Psoas muscle (tissue), 8 donors: ENCODE measurements at places on chromosomes 2 and 18. TPM values are rescaled to one million over a fixed set of nuclear protein-coding genes. Genes with fewer than 3 reads are reported as not detected.

Gene GBX2
- not detected for polyA plus RNA-seq

- DNase-seq = no peak
Observed at GRCh38 chr2:41379496-41380221, 668.2 kb upstream of the PKDCC start.

Gene SETBP1
- polyA plus RNA-seq = 4.8 TPM

DNA sequence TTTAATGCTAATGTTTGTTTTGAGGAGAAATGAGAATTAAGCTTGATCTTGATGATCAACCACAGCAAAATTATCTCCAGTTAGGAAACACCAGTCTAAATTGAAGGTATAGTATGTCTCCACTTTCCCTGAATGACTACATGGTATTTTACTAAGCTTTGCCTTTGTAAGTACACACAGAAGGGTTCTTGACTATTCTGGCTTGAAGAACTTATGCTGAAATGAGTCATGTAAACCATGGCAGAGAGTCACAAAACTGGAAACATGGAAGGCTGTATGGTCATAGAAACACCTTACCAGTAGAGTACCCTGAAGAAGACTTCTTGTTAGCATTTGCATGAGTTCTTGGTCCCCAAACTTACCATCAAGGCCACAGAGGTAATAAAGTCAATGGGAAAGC lies 250.5 kb downstream of the SLC8A1 start:
- DNase-seq = no peak

DNA sequence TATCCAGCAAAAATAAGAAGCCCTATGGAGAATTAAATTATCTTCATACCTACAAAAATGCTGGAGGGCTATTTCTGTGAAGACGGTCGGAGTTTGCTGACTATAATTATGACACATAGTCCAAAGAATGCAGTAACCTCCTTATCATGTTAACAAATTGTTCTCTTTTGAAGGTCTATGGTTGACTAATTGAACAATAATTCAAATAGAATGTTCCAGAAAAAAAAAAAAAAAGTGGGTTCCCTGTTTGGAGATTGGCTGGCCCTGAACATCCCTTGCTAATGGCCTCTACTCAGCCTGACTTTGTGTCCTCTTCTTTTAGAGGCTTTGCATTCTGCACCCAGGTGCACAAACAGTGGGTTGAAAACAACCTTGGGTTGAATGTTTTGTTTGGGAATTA lies 82.8 kb upstream of the CCBE1 start:
- DNase-seq = no peak

GRCh38 chr18:26547646-26548414 lies 523 bp downstream of the KCTD1 start:
- DNase-seq = peak; percentile 73

Gene TXNDC2
- polyA plus RNA-seq = 0.04 TPM

DNA sequence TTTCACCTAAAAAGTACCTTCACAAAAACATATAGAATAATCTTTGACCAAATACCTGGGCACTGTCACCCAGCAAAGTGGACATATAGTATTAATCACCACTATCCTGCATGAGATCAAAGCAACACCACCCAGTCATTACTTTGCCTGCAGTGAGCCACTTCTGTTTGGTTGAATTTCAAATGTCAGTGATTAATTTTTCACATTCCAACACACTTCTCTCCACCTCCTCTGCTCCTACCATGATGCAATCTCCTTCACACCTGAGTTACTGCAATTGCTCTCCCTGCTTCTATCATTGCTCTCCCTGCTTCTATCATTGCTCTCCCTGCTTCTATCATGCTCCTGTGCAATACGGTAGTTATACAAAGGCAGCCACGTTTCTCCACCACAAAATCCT lies 106.1 kb upstream of the NETO1 start:
- no peak for DNase-seq

Gene ITM2C
- 9.1 TPM for polyA plus RNA-seq

DNA sequence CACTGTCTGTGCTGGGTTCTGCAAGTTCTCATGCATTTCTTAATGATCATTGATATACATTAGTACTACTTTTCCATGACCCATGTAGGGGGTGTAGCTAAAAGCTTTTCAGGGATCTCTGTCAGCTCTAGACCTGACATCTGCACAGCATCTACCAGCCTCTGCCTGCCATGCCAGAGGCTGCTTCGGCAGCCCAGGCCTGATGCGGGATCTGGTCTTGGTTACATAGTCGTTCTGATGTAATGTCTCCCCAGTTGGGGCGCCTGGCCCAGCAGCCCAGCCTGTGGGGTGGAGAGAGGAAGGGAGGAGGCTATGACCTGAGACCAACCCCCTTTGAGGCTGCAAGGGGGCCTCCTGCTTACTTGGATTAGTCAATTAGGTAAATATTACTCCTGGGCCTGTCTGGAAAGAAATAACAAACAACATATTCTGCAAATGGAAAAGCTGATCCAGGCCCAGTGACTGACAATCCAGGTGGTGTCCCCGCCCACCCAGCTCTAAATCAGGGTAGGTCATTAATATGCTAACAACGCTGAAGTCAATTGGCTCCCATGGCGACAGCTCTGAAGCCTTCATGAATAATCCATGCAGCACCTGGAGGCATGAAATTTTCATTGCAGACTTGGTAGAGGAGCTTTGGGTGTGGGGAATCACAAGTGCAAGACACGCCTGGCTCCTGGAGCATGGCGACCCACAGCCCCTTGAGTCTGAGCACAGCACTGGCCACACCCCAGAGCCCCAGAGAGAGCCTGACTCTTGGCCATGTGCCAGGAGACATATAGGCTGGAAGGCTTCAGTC lies 575.3 kb downstream of the CMPK2 start:
- no peak for DNase-seq

Gene LHCGR
- polyA plus RNA-seq = 0.03 TPM

- DNase-seq = no peak
Observed at GRCh38 chr2:108118996-108119395, 120.8 kb upstream of the SULT1C3 start.

Gene ACADL
- 6.7 TPM for polyA plus RNA-seq

DNA sequence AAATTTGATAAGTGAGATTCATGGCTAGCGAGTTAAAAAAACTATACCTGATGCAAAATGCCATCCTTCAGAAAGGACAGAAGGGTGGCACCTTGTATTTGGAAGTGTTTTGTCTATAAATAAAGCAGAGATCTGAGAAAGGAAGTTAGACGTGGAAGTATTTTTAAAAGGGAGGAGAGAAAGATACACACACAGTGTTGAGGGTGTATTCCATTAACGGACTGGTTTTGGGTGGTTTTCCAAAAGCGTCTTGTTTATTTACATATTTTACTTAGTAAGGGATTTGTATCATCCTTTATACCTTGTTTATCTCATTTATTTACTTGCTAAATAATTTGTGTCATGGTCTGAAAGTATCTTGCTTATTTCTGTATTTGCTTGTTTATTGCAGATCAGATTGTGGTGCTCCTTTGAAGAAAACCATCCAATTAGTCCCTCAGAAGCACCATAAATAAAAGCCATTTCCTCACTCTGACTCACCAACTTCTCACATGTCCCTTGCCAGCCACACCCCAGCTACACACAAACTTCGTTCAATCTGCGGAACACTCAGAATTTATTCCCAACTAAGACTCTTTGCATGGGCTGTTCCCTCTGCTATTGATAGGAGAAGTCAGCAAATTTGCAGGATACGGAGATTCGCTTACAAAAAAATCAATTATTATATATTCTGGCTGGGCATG lies 90.8 kb downstream of the FAM124B start:
- no peak for DNase-seq

DNA sequence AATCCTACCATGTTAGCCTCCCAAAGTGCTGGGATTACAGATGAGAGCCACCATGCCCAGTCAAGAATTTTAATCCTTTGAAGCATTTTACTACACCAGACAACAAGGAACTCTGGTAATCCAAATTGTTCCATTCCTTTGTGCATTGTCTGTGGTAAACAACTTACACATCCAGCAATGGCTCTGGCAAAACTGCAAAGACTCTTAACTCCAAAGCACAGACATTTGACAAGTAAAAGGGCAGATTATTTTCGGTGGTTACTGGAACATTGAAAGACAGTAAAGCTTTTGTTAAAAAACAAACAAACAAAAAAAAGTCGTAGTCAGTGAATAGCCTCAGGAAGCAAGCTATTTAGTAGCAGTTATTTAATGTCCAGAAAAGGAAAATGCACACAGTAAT lies 33.2 kb upstream of the RMND5A start:
- DNase-seq = no peak

Gene RAX
- not detected for polyA plus RNA-seq

GRCh38 chr2:142967060-142967459 lies 89.6 kb downstream of the KYNU start:
- no peak for DNase-seq

Gene CHMP3
- polyA plus RNA-seq = 99.8 TPM

DNA sequence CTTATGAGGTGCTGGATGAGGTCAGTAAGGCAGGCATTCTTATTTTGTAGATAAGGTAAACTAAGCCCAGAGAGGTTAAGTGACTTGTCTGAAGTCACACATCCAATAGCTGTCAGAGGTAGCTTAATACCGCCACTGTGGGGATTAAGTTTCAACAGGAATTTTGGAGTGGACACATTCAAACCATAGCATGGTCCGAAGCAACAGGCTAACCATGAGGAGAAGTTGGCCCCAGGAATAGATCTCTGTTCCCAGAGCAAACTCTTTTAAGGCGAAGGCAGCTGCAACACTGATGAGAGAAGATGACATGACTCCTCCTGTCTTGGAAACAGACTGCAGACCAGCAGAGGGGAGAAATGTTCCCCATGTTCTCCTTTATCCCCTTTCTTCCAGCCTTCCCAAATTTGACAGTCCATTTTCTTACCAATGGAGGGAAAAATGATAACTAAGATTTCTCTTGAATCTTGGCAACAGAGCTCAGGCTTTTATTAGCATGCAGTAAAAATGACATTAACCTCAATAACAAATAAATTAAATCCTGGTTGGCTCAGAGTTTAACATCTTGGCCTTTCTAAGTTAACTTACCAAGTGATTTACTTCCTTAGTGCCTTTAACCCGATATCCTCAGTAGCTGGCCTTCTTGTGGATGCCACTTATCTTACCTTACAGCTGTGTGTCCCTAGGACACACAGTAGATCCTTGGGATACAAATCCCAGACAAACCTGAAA lies 67.9 kb upstream of the STPG4 start:
- DNase-seq = no peak

DNA sequence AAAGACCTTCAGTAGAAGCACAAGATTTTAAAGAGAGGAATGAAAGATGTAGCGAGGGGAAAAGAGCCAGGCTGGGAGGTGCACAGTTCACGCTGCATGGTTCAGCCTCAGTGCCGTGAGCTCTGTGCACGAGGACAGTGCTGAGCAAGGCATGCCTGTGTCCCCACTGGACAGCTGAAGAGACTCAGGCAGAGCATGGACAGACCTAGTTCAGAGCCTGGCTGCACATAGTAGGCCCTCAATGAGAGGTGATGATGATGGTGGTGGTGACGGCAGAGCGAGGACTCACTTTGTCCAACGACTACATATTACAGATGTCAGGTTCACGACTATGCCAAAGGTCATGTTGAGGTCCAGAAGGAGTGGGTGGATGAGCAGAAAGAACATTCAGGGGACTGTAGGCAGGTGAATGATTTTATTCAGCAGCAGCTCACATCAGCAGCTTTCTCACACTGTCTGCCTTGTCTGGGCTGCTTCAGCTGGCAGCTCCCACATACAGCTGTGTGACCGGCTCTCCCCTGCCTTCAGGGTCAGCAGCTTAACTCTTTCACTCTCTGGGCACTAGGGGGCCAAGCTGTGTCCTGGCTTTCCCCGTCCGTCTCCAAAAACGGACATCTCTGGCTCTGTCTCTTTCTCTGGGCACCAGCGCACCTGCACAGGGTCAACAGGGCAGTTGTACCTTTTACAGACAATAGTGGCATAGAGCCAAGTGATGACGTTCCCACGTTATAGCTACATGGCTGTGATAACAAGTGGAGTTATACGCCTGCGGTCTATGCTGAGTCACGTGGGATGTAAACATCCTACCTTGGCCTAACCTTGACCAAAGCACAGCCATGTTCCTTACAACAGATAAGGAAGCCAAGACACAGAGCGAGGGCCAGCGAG lies 128.8 kb upstream of the MSH6 start:
- no peak for DNase-seq

GRCh38 chr18:37429791-37430190 lies 135.8 kb downstream of the CELF4 start:
- no peak for DNase-seq

GRCh38 chr18:59123588-59124369 lies 15.9 kb upstream of the SEC11C start:
- no peak for DNase-seq

DNA sequence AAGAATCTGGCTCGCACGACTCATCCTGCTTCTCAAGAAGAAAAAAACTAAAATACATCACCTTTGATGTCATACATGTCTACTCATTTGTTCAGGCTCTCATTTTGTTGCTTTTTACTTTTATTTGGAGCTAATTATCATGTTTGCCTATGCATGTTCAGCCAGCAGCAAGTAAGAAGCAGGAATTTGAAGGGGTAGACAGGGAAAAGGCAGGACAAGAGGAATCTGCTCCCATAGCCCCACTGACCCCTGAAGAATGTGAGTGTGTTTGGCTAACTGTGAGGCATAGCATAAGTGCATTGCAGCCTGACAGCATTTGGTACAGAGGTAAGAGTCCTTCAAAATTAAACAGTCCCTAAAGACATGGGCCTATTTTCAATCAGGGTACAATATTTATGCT lies 72.7 kb downstream of the NYAP2 start:
- DNase-seq = no peak

- DNase-seq = no peak
Observed at GRCh38 chr18:25326361-25326952, 25.5 kb downstream of the ZNF521 start.

DNA sequence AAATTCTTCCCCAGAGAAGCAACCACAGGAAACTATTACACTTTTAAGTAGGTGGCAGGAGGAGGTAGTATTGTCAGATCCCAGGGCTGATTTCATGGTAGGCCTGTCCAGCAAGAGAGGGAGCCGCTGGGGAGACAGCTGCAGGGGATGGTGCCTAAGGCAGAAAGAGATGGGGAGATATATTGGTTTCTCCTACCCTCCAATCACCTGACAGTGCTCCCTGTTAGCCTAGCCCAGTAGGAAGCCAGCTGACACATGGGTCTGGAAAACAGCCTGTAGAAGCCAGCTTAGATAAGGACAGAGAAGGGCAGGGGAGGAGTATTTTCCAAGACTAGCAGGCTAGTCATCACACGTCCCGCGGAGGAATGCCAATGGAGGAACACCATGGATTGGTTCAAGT lies 8.2 kb upstream of the SPOPL start:
- no peak for DNase-seq
